CD4-positive, alpha-beta memory T cell (primary cell): ENCODE measurements at places on chromosomes 13 and 19. TPM values are rescaled to one million over a fixed set of nuclear protein-coding genes. Genes with fewer than 3 reads are reported as not detected.

- no peak overlapping the region for H3K4me3 ChIP-seq
- DNase-seq, result no peak
- no peak overlapping the region for H3K27ac ChIP-seq
- no peaks in the 10 kb centered on the region for H3K36me3 ChIP-seq
- no peaks in the 10 kb centered on the region for H3K27me3 ChIP-seq
These were observed 470.7 kb upstream of the SLITRK1 start for GRCh38 chr13:84352946-84353345.

DNA sequence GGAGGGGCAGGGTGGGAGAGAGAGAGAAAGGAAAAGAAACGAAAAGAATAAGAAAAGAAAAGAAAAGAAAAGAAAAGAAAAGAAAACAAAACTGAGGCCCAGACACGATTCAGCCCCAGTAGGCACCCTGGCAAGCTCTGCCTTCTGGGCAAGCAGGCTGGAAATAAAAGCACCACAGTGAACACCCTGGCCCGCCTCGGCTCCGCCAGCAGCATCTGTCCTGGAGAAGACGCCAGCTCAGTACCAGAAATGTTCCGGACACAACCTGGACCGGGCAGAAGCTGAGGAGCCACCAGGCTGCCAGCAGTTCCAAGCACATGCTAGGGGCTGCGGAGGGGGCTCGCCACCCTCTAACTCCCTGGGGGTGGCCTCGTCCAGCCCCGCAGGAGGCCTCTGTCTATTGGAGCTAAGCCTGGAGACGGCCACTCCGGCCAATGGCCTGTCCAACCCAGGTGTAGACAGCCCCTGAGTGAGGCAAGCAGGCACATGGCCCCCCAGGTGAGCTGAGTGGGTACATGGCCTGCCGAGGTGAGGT lies 11.4 kb upstream of the CPAMD8 start:
- H3K27me3 ChIP-seq, result no peaks in the 10 kb centered on the region
- H3K36me3 ChIP-seq, result no peaks in the 10 kb centered on the region
- H3K4me3 ChIP-seq, result no peak overlapping the region
- H3K27ac ChIP-seq, result no peak overlapping the region
- no peak for DNase-seq

DNA sequence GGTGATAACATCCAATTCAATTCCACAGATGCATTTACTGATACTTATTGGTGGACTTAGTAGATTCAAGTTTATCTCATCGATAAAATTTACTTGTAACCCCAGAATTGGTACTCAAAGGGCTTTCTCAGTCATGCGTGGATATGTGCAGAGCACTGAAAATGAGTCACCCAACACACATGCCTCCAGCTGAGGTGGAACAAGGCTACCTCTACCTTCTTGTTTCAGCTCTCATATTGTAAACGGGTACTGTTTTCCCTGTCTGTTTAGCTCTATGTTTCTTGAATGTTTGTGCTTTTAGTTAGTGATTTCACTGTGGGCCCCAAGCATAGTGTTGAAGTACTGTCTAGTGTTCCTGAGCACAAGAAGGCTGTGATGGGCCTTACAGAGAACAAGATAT lies 1.5 kb downstream of the LRRC63 start:
- peaks cover 18% of the 10 kb centered on the region for H3K4me1 ChIP-seq
- H3K4me3 ChIP-seq, result no peak overlapping the region
- H3K27ac ChIP-seq, result no peak overlapping the region
- H3K36me3 ChIP-seq, result no peaks in the 10 kb centered on the region
- no peak for DNase-seq
- no peaks in the 10 kb centered on the region for H3K27me3 ChIP-seq

The OR4F17 gene
- not detected for total RNA-seq

The LILRB4 gene
- total RNA-seq, result 3.2 TPM
